ENCODE measurements at places on chromosomes 11 and 22.

GRCh38 chr11:126696982-126697381 is 303.6 kb downstream of the KIRREL3 start:
- DNase-seq: no peak

- no peak for DNase-seq
Observed at GRCh38 chr22:24433001-24433827, 5.8 kb downstream of the ADORA2A start.

DNA sequence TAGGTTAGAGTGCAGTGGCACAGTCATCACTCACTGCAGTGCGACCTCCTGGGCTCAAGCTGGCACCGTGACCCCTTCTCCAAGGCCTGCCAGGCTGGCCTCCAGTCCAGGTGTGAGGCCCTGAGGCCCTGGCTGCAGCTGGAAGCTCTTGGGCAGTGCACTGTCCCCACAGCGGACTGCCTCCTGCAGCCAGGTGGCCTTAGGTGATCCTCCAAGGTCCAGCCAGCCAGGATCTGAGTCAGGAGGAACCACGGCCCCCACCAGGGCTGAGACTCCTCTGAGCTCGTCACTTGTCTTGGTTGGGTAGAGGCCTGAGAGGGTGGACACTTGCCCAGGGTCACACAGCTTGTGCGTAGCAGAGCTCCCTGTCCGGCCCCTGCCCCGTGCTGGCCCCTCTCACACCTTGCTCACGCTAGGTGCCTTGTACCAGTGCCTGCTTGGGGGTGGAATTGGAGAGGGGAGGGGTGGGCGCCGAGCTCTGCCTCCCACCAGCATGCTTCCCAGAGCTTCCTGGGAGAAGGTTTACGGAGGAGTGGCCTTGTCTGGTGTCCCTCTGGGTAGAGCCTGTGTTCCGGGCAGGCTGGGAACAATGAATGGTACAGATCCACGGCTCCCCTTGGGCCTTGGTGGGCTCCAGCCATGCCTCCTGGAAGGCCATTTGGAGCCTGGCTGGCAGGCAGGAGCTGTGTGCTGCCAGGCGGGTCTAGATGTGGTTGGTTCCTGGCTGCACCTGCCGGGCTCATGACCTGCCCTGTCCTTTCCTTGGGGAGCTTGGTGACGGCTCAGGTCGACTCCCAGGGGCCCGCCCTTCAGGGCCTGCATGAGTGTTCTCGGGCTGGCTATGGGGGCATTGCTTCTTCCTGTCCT is 20.6 kb downstream of the KCNQ1 start:
- no peak for DNase-seq

DNA sequence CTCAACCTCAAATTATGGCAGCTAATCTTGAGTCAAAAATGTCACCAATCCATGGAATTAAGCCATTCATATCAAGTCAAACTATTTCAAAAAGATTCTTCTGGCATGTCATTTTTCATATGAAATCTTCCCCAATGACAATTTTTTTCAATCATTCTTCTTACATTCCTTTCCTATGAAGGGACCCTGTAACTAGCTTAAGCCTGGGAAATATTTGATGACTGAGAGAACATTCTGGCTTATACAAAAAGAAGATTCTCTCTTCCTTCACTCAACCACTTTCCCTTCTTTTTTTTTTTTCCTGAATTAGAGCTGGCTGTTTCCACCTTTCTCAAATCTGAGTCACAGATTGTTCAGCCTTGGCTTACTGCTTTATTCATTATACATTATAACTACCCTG is 903.7 kb downstream of the FAM181B start:
- DNase-seq: no peak

- no peak for DNase-seq
Observed at GRCh38 chr11:115652094-115652493, 147.9 kb upstream of the CADM1 start.

DNA sequence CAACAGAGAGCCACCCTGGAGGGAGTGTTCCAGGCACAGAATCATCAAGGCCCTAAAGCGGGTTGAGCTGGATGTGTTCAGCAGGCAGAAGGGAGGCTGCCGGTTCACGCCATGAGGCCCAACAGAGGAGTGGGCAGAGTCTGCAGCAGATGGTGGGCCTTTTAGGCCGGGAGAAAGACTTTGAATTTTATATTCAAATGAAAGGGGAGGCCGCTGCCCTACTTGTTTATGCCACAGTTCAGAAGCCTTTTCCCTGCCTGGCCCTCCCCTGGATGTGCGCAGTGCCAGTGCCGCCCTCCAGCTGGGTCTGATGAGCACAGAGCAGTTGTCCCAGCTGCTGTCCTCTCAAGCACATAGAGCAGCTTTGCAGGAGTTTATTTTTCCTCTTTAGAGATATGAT is 46.9 kb upstream of the TTC12 start:
- DNase-seq: no peak

DNA sequence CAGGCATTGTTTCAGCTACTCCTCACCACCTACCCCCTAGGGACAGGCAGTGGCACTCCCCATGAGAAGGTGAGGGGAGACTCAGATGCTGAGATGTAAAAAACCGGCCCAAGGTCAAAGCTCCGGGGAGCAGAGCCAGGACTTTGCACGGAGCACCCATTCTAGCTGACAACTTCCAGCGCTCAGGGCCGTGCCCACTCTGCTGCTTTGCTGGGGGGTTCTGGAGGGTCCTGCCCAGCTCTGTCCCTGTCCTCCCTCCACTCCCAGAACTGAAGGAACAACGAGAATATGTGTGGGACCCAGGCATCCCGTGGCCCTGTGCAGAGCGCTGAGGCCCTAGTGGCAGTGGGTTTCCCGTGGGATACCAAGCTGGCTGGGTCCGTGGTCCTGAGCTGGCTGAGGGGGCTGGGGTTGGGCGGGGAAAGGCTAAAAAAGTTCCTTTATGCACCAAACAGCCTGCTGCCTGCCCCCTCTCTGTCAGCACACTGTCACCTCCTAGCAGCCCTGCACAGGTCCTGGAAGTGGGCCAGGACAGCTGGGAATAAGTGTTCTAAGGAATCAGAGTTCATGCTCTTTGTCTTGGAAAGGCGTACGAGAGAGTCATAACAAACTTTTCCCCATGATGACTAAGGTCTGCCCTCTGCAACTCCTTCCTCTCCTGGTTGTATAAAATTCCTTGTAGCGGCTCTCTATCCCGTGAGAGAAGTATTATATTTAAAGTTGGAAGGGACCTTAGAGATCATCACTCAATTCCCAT is 1.9 kb downstream of the MS4A10 start:
- no peak for DNase-seq
